B cell (primary cell): ENCODE measurements at places on chromosomes 1 and 21.

DNA sequence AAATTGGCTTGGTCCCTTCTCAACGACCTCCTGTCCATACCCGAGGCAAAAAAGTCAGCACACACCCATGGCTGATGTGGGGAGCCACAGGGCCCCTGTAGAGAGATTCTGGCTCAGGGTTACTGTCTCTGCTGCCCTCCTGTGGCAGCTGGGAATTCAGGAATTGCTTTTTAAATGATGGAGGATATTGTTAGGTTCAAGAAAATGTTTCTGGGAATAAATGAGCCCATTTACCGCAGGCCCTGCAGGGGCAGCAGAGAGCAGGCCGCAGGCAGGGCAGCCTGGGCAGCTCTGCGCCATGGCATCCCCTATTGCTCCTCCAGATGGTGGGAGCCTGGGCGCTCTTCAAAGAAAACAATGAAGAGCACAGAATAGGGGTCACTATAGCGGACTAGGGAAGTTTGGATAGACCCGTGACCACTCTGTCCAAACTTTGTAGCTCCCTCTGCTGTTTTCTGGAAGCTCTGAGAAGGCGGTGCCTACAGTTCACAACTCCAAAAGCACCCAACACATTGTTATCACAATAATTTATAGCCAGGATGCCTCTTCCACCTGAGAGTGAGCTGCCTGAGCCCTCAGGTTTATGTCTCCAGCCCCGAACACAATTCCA, 201.1 kb downstream of the BACH1 start:
- DNase-seq, result no peak

- DNase-seq, result no peak
These were observed 73.1 kb upstream of the EDEM3 start for GRCh38 chr1:184827600-184828368.

DNA sequence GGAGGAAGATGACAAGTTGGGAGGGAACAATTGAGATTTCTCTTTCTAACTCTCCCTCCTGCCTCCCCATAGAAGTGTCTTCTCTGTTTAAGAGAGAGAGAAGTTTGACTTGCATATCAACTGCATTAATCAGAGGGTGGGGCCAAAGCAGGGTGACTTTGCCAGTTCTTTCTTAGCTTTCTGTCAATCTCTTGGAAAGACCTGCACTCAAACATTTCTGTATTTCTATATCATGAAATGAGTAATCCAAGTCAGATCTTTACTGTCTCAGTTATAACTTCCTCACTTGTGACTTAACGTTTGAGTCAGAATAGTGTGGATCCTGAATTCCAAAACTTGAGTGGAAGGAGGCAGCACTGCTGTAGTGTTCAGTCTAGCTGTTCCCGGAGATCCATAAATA, 180.8 kb upstream of the KCNK2 start:
- no peak for DNase-seq

DNA sequence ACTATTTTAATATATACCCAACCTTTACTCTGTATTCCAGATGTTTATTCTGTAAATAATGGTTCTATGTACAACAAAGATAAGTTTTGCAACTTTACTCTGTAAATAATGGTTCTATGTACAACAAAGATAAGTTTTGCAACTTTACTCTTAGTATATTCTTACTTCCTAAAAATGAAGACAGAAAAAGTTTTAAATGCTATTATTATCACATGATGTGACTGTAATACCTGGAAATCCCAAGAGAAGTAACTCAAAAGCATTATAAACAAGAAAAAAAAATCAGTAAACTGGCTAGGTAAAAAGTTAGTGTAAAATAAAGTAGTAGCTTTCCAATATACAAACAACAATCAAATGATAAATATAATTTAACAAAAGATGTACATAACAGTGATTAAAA, 18.5 kb upstream of the EXO1 start:
- no peak for DNase-seq

DNA sequence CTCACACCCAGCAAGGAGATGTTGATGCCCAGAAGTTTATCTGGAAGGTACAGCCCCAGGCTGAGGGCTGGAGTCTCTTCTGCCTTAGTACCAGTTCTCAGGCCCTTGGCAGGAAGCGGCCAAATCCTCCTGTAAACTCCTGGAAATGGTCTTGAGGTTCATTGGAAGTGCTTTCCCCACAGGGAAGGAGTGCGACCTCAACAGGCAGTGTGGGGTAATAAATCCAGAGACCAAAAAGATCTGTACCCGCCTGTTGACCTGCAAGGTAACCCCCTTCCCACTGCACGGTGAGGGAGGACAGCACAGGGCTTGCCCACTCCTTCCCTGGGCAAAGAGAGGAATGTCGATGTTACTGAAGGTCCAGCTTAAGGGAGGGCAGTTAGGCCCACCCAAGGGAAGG, 4.5 kb downstream of the ATXN7L2 start:
- DNase-seq, result no peak

DNA sequence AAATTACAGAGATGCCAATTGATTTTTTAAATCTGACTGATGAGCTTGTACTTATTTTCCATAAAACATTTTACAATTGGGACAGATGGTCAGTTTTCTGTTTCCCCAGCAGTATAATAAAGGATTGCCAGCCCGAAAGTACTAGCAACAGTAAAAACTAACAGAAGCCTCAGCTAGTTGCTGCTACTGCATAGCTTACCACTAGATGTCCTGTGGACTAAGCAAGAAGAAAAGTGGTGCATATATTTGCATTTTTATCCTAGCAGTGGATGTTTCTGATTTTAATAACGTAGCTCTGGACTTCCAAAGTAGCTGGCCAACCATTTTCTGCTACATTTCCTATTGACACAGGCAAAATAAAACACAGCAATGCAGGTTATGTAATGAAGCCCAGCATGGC, 241.5 kb downstream of the BARHL2 start:
- DNase-seq, result no peak
